ENCODE measurements at places on chromosomes 1 and 21.

GRCh38 chr21:33398361-33398760 is 4.9 kb upstream of the IFNGR2 start:
- no peak for ATAC-seq

- peak; percentile 62 for ATAC-seq
These were observed 55.9 kb downstream of the CD58 start for GRCh38 chr1:116514708-116515525.

DNA sequence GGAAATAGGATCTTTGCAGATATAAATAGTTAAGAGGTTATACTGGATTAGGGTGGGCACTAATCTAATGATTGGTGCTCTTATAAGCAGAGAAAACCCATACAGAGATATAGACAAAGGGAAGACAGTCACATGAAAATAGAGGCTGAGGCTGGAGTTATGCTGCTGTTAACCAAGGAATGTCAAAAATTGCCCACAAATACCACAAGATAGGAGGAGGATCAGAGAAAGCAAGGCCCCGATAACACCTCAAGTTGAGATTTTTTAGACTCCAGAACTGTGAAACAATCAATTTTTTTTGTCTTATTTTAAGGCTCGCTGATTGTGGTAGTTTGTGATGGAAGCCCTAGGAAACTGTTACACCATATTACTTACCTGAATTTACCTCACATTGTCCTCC is 513.2 kb downstream of the COL11A1 start:
- ATAC-seq: no peak

DNA sequence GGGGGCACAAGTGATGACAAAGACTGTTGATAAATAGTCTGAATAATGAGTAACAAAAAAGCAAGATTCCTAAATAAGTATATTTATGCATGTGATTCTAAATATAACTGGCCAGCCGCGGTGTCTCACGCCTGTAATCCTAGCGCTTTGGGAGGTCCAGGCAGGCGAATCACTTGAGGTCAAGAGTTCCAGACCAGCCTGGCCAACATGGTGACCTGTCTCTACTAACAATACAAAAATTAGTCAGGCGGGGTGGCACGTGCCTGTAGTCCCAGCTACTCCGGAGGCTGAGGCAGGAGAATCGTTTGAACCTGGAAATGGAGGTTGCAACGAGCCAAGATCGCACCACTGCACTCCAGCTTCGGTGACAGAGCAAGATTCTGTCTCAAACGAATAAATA is 161.5 kb downstream of the TOMM20 start:
- no peak for ATAC-seq

- ATAC-seq: no peak
These were observed 22.5 kb downstream of the FMN2 start for GRCh38 chr1:240114222-240114621.

DNA sequence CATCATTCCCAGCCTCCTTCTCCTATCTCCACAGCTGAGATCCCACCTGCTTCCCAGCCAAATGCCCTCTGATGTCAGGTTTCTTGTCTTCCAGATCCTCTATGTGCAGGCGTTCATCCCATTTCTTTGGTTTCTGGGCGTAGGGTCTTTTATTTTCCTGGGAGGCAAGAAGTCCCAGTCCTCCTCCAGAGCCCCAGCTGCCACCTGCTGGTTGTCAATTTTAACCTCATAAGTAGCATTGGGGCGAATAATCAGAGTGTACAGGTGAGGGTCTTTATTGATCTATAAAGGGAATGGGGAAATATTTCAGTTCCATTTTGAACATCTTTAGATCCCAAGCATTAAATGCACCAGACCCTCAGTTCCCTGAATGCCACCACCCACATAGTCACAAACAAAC is 47.2 kb upstream of the EPS15 start:
- no peak for ATAC-seq

DNA sequence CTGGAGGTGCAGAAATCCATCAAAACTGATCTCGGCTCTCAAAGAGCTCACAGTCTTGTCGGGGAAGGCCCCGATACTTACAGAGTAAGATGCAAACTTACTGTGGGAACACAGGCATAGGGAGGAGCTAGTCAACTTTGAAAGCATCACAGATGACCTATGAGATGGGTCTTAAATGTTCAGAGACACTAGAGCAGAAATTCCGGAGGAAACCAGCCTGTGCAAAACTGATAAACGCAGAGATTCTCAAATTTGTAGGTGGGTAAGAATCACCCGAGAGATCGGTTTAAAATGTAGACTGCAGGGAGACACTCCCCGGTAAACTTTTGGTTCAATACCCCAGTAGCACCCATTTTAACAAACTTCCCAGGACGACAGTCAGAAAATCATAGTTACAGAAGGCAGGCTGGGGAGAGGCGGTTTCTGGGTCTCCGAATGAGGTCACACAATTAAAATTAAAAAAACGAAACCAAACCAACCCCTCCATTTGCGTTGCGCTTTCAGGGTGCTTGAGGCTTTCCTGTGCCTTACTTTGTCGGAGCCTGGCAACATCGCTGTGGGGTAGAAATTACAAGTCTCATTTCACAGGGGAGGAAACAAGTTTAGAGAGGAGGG is 755 bp upstream of the THRAP3 start:
- ATAC-seq: no peak

DNA sequence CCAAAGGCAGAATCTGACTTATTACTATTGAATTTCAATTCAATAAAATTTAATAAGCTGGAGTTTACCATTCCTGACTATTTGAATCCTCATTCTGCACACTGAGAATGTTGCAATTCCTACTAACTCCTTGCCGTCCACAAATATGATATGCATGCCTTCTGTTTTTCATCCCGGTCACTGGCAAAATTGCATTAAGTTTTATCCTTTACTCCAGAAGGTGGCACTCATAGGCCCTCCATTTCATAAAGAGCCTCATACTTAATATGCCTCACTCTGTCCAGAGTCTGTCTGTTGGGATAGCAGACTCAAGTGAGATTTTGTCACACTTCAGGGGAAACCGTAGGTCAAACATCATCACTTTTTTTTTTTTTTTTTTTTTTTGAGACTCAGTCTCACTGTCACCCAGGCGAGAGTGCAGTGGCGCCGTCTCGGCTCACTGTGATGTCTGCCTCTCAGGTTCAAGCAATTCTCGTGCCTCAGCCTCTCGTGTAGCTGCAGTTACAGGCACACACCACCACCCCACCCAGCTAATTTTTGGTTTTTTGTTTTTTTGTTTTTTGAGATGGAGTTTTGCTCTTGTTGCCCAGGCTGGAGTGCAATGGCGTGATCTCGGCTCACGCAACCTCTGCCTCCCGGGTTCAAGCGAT is 27.3 kb downstream of the F11R start:
- ATAC-seq: peak; percentile 22

GRCh38 chr1:205693421-205693991 is 13.2 kb upstream of the SLC45A3 start:
- ATAC-seq: no peak

DNA sequence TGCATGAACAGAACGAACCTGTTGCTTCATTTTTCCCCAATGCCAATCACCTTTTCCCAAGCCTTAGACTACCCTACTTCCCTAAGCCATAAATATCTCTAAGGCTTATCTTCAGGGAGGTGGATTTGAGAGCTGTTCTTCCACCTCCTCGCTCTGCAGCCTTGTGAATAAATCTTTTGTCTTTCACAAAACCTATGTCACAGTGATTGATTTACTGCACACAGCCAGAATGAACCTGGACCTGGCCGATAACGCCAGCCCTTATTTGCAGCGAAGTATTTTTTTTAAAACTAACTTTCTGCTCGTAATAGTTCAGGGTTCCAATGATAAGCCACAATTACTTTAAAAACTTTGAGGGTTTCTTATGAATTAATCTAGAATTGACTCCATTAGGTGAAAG is 632.6 kb downstream of the PTPRU start:
- ATAC-seq: no peak

DNA sequence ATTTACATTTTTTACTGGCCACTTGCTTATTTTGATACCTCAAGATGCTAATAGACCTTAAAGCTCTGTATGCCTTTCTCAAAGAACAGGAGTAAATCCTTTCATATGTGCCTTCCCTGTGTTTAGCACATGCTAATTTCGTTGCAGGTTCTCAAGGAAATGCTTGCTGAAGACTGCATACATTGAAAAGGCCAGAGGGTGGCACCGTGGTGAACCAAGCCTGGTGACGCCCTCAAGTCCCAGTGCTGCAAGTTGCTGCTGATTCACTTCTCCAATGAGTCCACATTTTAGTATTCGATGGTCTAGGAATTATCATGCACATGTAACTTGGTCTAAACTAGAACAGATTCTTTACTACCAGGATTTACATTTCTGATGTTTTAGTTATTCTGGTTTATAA is 94.1 kb downstream of the CLDN17 start:
- peak; percentile 87 for ATAC-seq

All from esophagus mucosa (tissue), 1 donor.